ENCODE measurements at places on chromosomes 7 and 10.

GRCh38 chr7:84705079-84705478, 481.8 kb downstream of the SEMA3D start:
- DNase-seq = no peak

GRCh38 chr10:90856964-90857634, 740 bp downstream of the HTR7 start:
- DNase-seq = no peak

DNA sequence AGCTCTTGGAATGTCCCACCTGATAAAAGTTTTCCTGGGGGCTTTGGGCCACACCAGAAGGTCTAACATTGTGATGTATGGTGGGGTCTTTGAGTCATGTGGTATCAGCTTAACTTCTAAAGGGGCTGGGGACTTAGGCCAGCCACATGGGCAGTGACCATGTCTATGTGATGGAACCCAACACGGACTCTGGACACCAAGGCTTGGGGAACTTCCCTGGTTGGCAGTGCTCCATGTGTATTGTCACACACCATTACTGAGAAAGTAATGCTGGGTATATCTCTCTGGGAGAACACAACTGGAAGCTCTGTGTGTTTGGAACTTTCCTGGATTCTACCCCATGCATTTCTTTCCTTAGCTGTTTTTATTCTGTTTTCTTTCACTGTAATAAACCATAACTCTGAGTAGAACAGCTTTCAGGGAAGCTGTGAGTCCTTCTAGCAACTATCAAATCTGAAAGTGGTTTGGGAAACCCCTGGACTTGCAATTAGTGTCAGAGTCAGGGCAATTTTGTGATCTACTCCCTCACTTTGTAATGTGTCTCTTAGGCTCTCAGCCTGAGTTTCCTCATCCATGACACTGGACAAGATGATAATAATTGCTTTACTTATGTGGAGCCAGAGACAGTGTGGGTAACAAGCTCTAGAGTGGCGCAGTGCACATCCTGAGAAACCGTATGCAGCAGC, 28.4 kb upstream of the AGK start:
- no peak for DNase-seq

DNA sequence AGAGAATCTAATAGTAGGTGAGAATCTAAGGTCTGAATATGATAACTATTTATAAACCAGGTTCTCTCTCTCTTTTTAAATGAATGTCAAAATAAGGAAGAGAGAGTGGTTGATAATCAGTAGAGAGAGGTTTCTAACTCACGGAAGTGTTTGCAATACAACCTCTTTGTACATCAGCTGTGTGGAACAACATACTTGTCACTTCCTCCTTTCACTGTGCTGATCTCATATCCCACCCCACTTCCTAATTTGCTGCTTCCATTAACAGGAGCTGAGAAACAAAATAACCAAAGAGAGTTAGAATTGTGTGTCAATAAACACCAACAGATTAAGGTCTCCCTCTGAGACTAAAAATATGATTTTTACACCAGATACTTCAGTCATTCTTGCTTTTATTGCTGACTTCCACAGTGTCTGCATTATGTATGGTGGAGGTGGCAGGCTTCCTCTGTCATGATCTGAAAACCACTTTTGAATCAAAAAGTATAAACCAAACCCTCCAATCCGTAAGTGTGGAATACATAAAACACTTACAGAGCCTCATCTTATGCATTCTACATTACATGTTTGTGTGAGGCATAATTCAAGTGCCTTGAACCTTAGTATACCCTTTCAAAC, 25.0 kb downstream of the CACUL1 start:
- DNase-seq = no peak

GRCh38 chr10:8301831-8302230, 247.3 kb downstream of the GATA3 start:
- DNase-seq = no peak

GRCh38 chr7:46489106-46489505, 568.0 kb upstream of the IGFBP3 start:
- no peak for DNase-seq

- DNase-seq = no peak
Measured at GRCh38 chr7:78435355-78435754, 636.8 kb downstream of the PHTF2 start.

DNA sequence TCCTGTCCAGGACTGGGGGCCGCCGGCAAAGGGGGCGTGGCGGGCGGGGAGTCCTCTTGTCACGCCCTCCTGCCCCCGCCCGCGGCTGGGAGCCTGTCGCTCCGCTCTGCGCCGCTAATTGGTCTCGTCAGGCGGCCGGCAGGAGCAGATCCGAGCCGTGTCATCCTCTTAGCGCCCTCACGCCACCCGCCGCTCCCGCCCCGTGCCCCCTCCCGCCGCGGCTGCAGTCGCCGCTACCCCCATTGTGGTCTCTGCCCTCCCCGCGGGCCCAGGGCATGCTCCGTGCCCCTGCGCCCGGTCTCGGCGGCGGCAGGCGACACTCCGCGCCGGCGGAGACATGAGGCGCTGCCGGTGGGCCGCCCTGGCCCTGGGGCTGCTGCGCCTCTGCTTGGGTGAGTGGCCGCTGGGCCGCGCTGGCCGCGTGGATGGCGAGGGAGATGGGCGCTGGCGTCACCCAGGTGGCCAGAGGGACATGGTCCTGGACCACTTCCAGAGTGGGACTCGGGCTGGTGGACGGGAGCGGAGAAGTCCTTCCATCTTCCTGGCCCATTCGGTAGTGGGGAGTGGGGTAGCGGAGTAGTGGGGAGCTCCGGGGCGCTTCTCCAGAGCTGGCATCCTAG, at the start of gene CDHR1:
Gene CDHR1 (plus strand): TSS at position 114 of the 620 bp plus-strand sequence. CDS start 224 bp downstream, at position 338.
- no peak for DNase-seq

DNA sequence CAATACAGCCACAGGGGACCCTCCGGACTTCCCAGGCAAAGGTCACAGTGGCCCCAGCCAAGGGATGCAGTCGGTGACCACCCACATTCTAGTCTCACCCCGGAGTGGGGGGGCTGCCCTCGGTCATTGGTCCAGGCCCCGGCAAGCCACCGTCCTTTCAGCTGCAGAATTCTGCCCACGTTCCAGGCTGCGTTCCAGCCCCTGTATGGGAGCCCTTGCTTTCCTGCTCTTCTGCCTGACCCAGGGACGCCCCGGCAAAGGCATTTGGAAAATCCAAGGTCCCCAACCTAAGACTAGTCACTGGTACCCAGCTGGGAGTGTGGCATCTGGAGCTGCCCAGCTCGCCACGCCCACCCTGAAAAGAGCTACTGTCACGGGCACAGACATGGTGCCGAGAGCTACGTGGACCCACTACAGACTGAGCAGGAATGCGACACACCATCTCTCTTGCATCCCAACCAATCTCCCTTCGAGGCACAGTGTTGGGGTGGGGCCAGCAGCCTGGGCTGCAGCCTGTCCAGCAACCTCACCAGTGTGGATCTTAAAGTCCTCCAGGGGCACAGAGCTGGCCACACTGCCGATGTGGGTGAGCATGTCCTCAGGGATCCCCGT, 18.6 kb downstream of the OGDHL start:
- DNase-seq = no peak

DNA sequence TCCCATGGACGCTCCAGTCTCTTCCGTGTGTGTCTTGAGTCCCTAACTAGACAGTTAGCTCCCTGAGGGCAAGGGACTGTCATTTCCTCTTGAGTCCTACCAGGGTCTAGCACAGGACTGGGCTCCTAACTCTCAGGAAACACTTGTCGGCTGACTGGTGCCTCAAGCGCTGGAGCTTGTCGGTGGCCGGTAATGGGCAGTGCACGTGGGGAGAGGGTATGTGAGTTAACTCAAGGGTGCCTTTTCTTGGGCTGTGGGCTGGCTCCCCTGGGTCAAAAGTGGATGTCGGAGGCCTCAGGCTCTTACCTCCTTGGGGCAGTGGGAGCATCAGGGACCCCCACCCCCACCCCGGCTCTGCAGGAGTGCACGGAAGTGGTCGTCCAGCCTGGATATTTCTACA, 32.9 kb downstream of the ZNF775 start:
- DNase-seq = peak; percentile 46

GRCh38 chr7:117844678-117845077, 28.6 kb downstream of the CTTNBP2 start:
- DNase-seq = no peak

- DNase-seq = no peak
Measured at GRCh38 chr7:135206941-135207391, 4.4 kb downstream of the WDR91 start.

DNA sequence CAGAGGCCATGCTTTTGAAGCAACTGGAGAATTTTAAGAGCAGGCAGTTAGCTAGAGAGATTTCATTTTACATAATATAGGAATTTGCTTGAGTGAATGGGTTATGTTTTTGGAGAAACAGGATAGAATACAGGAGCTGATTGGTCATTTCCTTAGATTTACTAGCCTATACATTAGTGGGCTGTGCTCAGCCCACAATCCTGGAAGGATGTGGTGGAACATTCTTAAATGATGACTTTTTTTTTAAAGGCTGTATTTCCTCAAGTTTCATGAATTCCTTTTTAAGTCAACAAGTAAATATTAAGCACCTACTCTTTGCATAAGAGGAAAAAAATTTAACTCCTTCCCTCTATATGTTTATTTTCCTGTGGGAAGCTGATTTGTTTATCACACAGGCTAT, 314.4 kb upstream of the BMPER start:
- no peak for DNase-seq

DNA sequence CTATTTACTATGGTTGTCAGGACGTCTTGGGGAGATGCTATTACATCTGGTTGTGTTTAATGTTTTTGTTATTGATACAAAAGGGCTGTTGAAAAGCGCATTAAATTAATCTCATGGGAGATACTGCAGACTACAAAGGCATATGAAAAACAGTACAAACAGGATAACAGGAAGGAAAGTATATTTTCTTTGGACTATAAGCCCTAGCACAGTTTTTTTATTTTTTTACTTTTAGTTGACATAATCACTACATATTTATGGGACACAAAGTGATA, 341.3 kb downstream of the ARL4A start:
- no peak for DNase-seq

DNA sequence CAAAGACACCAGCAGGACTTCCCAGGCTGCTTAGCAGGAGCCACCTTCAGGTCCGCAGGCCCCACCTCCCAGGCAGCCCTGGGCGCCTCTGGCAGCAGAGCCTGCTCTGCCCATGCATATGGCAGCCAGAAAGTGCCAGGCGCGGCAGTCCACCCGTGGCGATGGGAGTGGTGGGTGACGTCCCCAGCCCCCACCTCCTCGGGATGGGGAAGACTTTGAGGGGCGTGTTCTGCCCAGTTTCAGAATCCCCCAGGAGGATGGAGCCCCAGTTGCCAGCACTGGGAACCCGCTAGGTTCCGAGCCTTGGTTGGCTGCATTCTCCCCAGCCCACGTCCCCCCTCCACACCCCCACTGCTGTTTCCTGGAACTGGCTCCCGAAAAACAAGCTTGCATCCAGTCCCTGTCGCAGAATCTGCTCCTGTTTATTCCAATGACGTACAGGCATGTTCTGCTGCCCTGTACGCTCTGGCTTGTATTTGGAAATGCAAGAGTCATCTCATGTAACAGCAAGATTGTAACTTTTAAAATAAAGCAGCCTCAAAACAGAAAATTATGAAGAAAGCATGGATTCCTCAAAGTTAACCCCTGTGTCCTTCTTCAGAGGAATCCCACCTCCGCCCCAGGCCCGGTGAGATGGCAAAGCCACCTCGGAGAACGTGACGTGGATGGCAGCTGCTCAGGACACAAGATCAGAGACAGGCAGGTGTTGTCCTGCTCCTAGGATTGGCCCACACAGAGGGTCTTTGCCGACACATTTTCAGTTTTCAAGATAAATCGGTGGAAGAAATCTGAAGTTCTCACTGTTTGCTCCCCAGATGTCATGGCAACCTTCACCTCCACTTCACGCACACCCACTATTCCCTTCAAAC, 87.8 kb upstream of the PPP2R2D start:
- no peak for DNase-seq

- DNase-seq = no peak
Measured at GRCh38 chr7:121561717-121562116, 165.6 kb upstream of the FAM3C start.

DNA sequence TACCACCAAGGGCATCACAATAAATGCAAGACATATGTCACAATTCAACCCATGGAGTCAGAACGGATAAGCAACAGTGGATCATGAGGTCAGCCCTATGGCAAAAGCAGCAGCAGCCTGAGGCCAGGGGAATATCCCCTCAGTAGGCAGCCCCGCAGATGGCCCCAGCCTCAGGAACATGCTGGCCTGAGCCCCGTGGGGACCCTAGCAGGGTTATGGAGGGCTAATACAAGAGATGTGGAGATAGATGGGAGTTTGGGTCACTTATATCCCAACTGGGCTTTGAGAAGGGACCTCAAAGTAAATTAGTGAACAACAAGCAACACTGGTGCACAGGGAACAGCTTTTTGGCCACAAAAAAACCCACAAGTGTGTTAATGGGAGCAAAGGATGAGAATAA, 9.1 kb downstream of the TMEM72 start:
- DNase-seq = peak; percentile 3

DNA sequence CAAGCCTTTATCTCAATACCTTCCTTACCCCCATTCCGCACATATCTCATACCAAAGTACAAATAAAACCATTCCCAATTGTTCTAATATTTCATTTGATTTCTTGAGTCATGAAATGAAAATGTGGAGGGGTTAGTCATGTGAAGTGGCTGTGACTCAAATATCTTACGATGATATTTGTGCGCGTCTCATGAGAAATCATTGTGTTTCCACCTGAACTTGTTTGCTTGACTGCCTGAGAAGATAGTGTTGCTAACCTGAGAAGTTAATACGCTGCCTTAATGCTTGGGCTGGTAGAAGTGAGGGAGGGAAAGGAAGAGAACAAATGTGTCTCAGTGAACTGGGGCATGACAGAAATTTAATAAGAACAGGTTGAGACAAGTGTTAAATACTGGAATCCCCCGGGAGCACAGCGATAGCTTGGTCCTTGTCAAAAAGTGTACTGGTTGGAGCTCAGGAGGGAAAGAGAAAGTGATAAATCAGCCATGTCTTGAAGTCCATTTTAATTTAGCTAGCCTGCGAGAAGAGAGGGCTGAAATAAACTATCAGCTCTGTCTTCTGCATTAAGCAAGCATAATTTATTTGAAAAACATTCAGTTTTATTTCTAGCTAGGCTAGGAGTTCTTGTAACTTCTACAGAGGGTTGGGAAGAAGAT, 7.2 kb upstream of the EPHA1 start:
- DNase-seq = no peak

DNA sequence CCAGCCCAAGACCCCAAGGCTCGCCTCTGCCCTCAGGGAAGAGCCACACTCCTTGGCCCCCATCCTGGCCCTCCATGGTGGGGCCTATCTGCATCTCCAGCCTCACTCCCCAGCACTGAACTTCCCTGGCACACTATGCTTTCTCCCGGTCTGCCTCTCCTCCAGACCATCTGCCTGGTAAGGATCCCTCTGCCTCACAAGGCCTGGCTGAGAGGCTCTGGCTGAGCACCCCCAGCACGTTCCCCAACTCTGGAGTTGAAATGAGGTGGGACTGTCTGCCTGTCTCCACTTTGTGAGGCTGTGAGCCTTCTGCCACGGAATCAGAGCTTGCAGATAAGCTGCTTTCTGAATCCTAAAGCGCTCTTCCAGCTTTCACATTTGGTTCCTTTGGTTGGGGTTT, 220.7 kb downstream of the TNS3 start:
- no peak for DNase-seq

- DNase-seq = no peak
Measured at GRCh38 chr10:88082806-88083596, 219.6 kb downstream of the PTEN start.

Data from ascending aorta (tissue), 2 donors.